ENCODE measurements at places on chromosomes 11 and 22.

GRCh38 chr11:911031-911889, 650 bp upstream of the CHID1 start:
- no peak for DNase-seq

DNA sequence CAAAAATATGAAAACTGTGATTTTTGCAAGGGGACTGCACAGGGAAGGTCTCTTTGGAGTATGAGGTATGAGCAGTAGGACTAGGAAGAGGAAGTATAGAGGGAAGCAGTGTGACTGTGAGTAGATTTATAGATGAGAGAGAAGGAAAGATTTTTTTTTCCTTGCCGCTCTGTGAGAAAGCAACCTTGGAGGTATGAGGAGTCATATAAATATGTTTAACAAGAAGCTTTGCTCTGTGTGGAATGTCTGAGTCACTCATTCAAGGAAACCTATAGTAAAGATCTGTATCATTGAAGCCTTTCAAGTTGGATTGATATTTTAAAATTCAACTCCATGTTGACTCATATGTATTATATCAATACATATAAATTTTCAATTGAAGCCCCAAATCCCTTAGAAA, 26.2 kb downstream of the DNHD1 start:
- DNase-seq: no peak

GRCh38 chr11:1853376-1854131, 670 bp downstream of the LSP1 start:
- DNase-seq: no peak

DNA sequence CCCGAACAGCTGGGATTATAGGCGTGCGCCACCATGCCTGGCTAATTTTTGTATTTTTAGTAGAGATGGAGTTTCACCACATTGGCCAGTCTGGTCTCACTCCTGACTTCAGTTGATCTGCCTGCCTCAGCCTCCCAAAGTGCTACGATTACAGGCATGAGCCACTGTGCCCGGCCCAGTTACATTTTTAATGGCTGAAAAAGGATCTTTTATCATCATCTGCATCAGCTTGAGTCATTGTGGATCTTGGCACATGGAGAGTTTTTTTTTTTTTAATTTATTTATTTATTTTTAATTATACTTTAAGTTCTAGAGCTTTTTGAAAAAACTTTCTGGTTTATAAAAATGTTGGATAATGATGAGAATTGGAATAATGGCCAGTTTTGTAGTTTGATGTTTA, 8.6 kb downstream of the IGHMBP2 start:
- DNase-seq: no peak

GRCh38 chr22:45781459-45781858, 109.8 kb downstream of the ATXN10 start:
- no peak for DNase-seq

DNA sequence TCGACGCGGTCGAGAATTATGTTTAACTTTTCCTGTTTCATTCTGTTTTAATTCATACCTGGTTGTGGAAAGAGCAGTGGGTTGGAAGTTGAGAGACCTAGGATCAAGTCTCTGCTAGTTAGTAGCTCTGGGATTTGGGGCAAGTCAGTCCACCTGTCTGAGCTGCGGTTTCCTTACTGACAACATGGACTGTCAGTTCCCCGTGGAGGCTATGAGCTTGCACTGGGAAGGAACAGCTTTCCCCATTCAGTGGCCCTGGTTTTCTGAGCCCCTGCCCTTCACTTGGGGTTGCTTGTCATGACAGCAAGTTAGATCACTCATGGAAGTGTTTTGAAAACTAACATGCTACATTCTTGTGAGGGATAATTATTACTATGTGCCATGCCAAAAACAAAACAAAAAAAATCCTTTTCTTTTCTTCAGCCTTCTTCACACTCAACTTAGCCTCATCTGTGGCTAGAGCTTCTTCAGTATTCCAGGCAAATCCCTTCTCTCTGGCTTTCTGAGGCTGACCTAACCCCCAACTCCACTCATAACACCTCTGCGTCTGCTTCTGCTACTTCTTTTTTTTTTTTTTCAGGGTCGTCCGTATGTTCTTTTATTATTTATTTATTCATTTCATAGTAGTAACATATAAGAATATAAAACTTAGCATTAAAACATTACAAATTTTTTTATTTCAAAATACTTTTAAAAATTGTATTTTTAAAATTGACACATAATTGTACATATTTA, 43.0 kb upstream of the ZBED5 start:
- DNase-seq: no peak

- DNase-seq: no peak
These were observed 102.5 kb downstream of the C11orf58 start for GRCh38 chr11:16840951-16841350.

DNA sequence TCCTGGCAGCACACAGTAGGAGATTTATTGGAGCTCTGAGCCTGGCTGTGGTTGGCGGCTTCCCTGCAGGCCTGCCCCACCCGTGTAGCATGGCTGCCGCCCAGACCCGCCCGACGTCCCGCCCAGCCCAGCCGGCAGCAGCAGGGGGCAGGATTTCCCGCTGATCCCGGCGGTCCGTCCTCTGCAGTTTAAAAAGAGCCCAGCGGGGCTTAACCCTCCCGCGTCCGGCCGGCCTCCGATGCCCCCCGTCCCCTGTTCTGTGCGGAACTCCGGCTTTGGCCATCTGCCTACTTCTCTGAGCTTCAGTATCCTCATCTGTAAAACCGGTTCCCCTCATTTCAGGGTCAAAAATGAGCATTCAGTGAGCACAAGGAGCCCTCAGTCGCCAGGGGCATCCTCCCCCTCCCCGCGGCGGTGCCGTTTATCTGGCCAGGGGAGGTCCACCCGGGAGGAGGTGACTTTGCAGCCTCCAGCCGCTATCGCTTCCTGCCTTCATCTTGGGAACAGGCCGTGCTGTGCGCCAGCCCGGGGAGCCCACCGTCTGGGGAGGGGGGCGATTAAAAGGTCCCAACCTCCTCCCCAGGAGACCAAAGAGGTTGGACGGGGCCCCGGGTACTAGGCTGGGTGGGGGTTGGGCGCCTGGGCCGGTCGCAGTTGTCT, at the start of gene GAS2L1:
Gene GAS2L1, plus strand, starts transcription at position 476 of the 660 bp plus-strand sequence. CDS start 1,456 bp downstream, outside the sequence.
- peak; percentile 76 for DNase-seq

- no peak for DNase-seq
These were observed 107.5 kb downstream of the NXPE2 start for GRCh38 chr11:114785820-114786219.

DNA sequence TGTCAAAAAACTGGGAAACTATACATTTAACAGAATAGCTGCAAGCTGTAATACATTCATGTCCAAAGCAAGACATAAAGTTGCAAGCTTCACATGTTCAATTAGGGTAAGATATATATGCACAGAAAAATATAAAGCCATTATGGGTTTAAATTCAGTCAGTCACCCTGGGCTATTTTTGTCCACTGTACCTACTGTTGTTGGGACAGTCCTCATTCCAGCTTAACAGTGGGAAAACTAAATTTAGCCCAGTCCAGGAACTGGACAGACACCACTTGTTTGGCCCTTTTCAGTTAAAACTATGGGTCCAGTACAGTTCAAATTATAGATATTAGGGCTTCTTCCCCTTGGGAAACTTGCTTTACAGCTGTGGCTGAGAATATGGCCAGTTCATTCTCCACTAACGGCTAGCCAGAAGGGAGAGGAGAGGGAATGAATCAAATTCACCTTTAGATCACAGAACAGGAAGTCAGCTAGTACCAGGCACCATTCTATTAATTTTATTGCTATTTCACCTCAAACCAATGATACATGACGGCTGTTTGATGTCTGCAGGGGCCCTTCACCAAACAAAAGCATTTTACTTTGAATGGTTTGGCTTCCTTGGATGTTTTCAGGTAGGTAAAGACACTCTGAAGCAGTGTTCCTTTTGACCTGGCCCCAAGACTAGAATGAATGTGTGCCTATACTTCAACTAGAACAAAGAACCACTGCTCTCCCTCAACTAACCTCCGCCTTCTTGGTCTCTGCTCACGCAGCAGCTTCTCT, 22.2 kb downstream of the ZNF280B start:
- no peak for DNase-seq
